ENCODE measurements at places on chromosomes 7 and 10.

- DNase-seq = no peak
These were observed 563 bp upstream of the JMJD1C start for GRCh38 chr10:63466144-63466935.

DNA sequence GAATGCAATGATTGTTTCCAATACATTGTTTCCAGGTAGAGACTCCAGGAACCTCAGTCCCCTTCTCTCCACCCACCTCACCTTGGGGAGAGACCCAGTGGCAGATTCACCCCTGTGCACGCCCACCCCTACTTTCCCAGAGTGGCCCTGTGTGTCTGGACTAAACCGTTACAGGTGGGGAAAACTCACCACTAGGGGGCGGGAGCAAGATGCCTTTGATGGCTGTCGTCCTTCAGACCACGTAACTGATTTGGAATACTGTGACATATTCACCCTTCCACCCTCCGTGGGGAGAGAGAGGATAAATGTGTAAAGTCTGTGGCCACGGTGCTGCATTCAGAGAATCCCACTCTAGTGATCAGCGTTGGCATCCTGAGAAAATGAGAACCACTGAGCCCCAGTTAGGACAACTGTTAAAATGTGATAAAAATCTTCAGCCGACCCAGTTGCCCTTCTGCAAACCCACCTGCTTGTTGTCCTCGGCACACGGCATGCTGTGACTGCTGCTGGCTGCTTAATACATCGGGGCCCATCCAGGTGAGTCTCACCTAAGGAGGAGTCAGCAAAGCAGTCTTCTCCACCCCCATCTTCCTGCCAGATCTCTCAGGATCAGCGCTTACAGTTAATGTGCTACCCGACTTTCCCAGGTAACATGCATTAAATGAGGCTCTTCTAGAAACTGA lies 41.5 kb upstream of the NMT2 start:
- DNase-seq = no peak

DNA sequence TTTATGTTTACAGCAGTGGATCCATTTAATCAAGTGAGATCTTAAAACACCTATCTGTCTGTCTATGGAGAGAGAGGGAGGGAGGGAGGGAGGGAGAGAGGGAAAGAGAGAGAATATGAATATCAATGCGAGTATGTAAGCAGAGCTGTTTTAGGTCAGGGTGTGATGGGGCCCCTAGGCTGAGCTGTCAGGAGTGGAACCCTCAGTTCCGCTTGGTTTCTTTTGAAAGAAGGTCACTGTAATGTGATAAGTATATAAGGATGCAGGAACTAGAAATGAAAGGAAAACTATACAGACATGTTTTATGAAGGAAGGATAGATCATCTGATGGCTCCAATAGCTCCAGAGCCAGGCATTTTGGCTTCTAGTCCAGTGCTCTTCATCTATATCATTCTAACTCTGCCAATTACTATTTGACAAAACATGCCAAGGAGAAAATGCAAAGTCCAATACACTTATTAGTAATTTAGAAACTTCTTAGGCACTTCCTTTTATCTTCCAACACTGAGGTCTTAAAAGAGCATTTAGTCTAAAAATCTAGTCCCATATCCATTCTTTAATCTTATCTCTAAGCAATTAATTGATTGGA lies 70.3 kb downstream of the NRCAM start:
- no peak for DNase-seq

DNA sequence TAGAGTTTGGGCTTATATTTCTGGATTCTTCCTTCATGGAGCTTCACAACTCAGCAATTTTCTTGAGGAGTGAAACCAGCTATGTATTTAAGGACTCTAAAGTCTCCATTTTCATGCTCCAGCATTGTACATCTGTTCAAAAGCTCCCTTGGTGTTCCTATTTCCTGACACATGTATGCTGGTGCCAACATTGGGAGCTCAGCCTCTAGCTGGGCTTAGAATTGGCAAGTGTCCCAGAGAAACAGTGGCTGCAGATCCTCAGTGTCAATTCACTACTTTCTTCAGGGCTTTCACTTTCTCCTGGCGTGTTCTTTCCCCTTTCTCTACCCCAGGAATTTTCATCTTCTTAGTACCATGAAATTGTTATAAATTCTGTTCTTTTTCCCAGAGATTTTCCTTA lies 103.1 kb downstream of the ZNF467 start:
- no peak for DNase-seq

- DNase-seq = no peak
These were observed 74.0 kb downstream of the TLL2 start for GRCh38 chr10:96439725-96440124.

DNA sequence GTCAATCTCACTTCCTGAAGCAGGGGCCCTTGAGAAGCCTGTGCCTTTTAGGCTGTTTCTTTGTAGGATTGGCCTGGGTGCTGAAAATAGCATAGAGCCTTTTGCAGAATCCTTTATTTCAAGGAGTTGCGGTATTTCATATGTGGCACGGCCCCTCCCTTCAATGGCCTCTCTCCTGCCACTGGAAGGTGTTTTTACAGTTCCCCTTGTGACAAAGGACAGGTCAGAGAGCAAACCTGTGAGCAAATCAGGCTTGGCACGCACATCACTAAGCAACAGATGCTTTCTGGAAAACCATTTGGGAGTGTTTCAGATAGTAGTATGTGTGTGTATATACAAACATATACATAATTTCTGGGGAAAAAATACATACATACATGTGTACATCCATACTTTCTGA lies 388.6 kb upstream of the C7orf33 start:
- DNase-seq = no peak
